Cerebellum (tissue), 4 donors: ENCODE measurements at places on chromosomes 6 and 20.

DNA sequence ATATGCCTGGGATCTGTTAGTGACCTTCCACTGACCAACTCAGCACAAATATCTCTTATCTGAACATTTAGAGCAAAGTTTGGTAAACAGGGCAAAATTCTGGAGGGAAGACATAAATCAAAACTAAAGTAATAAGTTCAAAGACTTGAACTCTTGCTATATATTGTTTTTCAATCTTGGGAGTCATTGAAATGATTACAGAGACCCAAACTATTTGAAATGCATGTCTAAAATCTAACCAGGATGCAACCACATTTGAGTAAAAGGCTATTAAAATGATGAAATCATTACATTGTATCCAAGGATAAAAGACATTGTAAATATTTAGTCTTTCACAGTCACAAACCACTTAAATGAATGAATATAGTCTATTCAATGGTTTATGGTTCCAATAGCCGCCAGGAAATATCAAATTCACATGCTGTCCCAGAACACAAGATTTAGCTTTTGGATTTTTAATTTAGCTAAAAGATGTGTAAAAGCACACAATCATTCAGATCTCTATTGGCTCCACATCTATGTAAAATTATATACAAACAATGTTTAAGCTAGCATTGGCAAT is 256.6 kb upstream of the EPHA7 start:
- no peak for DNase-seq

GRCh38 chr6:29507319-29507718 is 19.6 kb upstream of the MAS1L start:
- DNase-seq = no peak

- DNase-seq = no peak
Measured at GRCh38 chr6:149446791-149447376, 37.9 kb downstream of the ZC3H12D start.

- peak; percentile 78 for DNase-seq
Measured at GRCh38 chr6:31729979-31730630, 1.0 kb upstream of the DDAH2 start.

DNA sequence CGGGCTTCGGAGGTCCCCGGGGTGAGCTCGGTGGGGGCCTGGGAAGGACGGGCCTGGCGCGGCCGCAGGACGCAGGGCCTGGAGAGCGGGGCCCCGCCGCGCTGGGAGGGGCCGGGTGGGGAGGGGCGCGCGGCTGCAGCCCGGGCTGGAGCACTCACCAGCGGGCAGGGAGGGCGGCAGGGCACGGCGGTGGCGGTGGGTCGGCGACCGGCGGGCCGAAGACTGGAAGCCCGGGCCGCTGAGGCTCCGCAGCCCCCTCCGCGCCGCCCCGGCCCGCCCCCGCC is at the start of gene GATA5:
Gene GATA5, minus strand, starts transcription at position 224 of the 284 bp plus-strand sequence. CDS start 474 bp downstream, outside the sequence.
- DNase-seq = no peak

DNA sequence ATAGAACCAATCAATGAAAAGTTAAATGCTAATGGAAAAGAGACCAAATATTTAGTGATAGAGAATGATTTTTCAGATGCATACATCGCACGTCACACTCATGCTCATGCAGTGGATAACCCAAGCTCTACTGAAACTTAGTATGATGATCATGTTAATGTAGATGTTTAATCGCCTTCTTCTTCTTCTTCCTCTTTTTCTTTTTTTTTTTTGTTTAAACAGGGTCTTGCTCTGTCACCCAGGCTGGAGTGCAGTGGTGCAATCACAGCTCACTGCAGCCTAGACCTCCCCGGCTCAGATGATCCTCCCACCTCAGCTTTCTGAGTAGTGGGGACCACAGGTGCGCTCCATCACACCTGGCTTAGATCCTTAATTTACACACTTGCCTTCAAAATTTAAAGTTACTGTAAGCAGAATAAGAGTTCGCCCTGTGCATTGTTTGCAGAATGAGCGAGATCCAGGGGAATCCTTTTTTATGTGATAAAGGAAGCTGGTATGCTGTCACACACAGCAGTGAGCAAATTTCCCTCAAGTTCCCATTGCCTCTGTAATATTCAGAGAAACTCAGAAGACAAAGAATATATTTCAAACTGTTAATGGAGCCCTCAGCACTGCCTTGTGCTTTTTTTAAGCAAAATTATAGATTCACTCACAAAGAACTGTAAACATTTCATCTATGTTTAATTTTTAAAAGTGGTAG is 194.2 kb upstream of the SGK1 start:
- DNase-seq = no peak
